GM13977 (cell line): ENCODE measurements at places on chromosomes 5 and 9.

GRCh38 chr5:56321236-56321881 is 88.2 kb upstream of the ANKRD55 start:
- no peak for DNase-seq

DNA sequence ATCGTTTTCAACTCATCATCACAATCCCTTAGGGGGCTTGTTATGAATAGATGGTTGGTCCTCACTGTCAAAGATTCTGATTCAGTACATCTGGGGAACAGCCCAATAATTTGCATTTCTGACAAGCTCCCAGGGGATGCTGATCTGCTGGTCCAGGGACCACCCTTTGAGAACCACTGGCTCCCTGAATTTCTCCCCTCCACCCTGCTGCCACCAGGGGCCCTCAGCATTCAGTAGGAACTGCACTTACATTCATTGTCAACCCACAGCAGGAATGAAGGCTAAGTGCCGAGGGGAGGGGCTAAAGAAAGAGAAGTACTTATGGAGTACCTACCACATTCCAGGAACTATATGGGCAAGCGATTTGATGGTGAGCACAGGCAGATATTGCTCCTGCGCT is 85.9 kb downstream of the BOD1 start:
- DNase-seq = no peak

DNA sequence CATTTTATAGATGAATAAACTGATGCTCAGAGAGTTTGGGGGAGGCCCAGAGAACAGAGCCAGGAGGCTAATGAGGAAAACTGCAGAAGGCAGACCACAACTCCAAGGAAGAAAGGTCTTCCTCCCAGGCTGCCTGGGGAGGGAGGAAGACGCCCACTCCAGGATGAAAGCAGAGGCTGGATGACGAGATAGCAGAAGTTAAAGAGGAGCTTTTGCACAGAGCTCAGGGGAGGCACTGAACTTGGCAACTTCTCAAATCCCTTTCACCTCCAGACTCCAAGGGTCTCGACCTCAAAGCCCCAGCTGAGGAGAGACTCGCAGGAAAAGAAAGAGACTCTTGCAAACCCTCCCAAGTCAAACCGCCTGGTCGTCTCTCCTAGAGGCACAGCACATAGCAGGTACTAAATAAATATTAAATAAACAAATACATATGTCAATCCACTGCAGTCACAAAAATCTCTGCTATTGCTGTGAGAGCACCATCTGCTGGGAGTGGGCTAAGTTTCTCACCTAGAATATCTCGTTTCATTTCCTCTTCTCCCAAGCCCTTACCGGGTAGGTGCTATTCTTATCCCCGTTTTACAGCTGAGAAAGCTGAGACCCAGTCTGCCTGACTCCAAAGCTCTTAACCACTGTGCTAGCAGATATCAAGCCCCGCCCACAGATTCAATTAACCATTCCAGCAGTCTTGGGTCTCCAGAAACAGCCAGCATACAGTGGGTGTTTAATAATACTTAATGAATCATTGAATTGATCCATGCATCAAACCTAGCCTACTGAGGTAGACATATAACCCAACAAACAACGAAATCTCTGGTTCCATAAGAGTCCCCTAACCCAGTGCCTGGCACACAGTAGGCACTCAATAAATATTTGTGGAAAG is 97.8 kb upstream of the HAND1 start:
- DNase-seq = peak; percentile 63

DNA sequence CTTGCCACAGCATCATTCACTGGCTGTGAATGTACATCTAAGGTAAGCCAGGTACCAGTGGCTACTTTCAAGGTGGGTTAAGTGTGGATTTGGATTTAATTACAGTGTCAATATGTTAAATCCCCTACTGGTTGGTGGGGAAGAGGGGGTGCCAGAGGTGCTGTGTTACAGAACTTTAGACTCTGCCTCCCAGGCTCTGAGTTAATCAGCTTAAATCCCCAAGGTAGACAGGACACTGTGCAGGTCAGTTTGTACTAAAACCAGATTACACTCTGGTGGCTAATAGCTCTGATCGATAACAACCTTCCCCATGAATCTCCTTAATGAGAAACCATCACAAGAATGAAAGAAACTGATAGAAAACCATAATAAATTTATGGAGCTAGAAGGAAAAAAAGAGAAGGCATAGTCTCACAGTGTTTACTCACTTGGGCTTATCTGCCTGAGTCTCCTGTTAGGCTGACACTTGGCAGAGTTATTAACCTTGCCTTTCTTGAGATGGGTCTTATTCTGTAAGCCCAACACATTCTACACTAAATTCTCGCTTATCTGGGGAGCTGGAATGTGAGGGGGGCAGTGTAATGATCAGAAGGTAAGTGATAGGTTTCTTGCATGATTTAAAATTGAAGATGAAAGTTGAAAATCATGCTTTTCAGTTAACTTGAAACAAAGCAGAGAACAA is 106.8 kb downstream of the LMNB1 start:
- DNase-seq = no peak

- DNase-seq = no peak
Observed at GRCh38 chr5:123037104-123037418, 536 bp upstream of the PPIC start.

- no peak for DNase-seq
Observed at GRCh38 chr5:70440-70839, 21.5 kb upstream of the PLEKHG4B start.

DNA sequence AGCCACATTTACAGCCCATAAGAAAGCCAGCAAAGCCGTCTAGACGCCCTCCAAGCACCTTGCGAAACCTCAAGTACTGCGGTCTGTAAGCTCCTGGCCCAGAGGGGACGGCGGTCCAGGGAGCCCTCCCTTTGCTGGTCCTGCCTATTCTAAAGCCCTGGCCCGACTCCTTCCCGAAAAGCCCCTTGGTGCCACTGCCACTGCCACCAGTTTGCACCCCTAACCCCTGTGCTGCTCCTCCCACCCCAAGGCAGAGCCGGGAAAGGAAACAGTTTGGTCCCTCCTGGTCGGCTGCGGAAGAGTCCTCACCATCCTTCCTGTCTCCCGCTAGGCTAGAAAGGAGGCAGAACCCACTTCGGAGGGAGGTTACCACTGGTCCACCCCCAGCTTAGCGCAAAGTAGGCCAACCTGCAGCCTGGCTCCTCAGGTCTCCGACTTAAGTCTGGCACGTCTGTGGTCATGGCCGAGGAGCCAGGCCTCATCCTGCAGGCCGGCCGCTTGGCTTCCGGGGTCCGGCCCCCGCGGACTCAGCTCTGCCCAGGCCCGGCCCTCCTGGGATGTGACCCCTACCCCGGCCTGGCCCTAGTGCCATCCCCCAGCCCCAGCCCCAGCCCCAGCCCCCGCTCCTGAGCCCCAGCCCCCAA is 916 bp downstream of the TOR1A start:
- peak; percentile 47 for DNase-seq

GRCh38 chr5:91022518-91022917 is 360.6 kb downstream of the ARRDC3 start:
- DNase-seq = no peak
